ENCODE measurements at places on chromosomes 1 and 21. TPM values are rescaled to one million over a fixed set of nuclear protein-coding genes. Genes with fewer than 3 reads are reported as not detected.

Gene RUNX1
- total RNA-seq = 37.4 TPM

Gene IGSF21
- not detected for total RNA-seq

GRCh38 chr1:199593475-199593874 lies 434.0 kb upstream of the NR5A2 start:
- DNase-seq = no peak

DNA sequence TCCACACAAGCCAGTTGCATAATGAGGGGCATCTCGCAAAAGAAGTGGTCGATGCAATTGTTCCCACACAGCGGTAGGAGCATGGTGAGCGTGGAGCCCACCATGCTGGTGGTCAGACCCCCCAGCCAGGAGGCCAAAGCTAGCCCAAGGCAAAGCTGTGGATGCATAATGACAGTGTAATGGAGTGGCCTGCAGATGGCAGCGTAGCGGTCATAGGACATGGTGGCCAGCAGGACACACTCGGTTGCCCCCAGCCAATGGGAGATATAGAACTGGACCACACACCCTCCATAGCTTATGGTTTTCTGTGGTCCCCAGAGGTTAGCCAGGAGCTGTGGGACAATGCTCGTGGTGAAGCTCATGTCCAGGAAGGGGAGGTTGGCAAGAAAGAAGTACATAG lies 4.3 kb downstream of the OR2C3 start:
- no peak for DNase-seq

DNA sequence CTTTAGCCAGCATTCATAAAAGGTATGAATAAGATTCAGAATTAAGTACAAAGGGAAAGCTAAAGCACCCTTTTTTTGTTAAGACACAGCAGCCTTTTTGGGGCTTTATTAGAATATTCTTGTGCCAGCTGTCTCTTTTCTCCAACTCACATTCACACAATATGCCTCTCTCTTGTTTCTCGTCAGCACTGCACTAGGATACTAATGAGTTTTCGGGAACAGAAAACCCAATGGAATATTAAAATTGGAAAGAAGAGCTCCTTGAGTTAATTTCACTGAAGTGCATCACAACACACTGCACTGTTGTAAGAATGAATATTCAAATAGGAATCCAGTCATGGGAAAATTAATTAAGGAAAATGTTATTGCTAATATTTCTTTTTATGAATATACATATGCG lies 410.4 kb upstream of the BEND5 start:
- no peak for DNase-seq
